SK-N-SH (cell line): ENCODE measurements at places on chromosomes 7 and 10.

DNA sequence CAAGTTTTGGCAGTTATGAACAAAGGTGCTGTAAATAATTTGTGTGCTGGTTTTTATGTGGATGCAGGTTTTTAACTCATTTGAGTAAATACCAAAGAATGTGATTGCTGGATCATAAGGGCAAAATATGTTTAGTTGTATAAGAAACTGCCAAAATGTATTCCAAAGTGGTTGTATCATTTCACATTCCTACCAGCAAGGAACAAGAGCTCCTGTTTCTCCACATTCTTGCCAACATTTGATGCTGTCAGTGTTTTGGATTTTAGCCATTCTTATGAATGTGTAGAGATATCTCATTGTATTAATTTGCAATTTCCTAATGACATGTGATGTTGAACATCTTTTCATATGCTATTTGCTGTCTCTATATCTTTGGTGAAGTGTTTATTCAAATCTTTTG, 207.3 kb upstream of the LRGUK start:
- no peak for DNase-seq

GRCh38 chr10:92112462-92112861, 178.4 kb downstream of the CPEB3 start:
- no peak for DNase-seq

- DNase-seq: peak; percentile 64
Observed at GRCh38 chr7:107201795-107202450, 33.1 kb downstream of the HBP1 start.

DNA sequence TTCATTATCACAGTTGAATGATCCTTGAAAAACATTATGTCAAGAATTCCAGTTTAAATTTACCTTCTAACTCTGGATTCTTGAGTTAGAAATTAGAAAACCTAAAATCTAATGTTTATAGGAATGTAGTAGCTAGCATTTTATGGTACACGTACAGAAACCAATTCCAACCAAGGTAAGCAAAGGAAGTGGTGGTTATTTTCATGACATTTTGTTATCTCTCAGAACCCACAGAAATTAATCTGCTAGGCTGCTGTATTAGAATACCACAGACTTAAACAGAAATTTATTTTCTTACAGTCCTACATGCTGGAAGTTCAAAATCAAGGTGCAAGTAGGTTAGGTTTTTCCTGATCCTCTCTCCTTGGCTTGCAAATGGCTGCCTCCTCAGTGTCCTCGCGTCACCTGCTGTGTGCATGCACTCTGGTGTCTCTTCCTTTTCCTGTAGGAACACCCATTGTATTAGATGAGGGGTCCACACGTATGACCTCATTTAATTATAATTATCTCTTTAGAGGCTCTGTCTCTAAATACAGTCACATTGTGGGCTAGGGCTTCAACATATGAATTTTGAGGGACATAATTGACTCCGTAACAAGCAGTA, 8.5 kb upstream of the CSTF2T start:
- DNase-seq: no peak

DNA sequence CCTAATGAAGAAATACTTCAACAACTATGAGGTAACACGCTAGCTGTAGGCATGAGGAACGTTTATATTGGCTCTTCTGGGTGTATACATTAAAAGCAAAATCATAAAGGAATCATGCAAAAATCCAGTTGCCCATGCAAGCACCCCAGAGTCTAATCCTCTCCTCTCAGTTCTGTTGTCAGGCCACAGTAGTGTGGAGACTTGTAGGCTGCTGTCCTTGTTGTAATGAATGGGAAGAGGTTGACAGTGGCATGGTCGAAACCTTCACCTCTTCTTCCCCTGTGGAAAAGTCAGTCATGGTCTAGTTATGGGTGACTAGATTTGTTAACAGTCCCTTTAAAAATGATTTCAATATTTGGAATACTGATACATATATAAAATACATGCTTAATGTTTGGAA, 121.3 kb downstream of the CNOT4 start:
- no peak for DNase-seq

DNA sequence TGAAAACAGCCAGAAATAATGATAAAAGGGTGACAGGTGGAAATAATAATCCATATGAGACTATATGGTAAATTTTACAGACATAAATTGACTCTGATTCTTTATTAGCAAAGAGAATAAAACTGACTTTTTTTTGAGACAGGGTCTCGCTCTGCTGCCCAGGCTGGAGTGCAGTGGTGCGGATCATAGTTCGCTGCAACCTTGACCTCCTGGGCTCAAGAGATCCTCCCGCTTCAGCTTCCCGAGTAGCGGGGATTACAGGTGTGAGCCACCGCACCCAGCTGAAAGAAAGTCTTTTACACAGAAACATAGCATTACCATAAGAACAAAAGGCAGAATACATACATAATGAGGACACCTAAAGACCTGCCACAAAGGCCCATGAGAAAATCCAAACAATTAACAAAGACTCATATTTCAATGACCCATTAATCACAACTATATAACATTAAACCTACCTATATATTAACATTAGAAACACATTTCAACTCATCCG, 51.5 kb upstream of the DIP2C start:
- DNase-seq: no peak

- DNase-seq: no peak
Observed at GRCh38 chr10:131629026-131629770, 271.6 kb upstream of the PPP2R2D start.

GRCh38 chr7:6451224-6451705, 3.5 kb upstream of the DAGLB start:
- DNase-seq: no peak

DNA sequence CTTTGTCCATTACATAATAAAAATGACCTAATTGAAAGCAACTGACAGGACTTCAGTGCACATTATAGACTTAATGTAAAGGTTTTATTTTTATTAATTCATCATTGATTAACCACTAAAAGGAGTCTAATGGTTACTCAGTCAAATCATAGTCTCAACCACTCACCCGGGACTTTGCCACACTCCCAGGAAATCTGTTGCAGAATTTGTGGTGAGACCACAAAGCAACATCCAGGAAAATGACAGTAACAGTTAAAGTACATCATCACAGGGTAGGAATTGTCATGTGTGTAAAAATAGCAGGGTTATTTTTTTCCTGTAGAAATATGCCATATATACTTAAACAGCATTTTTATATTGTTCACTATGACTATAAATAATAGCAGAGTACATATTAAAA, 6.3 kb upstream of the HGF start:
- no peak for DNase-seq

- DNase-seq: no peak
Observed at GRCh38 chr10:57336341-57336740, 931.4 kb downstream of the IPMK start.

GRCh38 chr7:149719050-149719899, 54.1 kb downstream of the ZNF467 start:
- DNase-seq: no peak

DNA sequence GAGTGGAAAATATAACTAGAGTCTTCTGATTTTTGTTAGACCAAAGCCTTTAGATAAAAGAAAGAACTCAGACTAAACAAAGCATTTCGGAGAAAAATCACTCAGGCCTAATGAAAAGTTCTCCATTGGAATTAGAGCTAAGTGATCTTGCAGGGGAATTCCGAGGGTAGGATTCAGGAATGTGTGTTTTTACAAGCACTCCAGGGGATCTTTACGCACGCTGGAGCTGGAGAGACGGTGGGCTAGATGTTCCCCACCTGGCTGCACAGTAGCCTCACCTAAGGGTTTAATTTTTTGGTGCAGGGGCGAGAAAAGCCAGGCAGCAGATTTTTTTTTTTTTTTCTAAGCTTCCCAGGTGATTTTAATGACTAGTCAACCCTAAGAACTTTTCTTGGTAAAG, 7.9 kb upstream of the PAPSS2 start:
- no peak for DNase-seq

- peak; percentile 53 for DNase-seq
Observed at GRCh38 chr10:124296121-124296812, 122.5 kb downstream of the OAT start.

DNA sequence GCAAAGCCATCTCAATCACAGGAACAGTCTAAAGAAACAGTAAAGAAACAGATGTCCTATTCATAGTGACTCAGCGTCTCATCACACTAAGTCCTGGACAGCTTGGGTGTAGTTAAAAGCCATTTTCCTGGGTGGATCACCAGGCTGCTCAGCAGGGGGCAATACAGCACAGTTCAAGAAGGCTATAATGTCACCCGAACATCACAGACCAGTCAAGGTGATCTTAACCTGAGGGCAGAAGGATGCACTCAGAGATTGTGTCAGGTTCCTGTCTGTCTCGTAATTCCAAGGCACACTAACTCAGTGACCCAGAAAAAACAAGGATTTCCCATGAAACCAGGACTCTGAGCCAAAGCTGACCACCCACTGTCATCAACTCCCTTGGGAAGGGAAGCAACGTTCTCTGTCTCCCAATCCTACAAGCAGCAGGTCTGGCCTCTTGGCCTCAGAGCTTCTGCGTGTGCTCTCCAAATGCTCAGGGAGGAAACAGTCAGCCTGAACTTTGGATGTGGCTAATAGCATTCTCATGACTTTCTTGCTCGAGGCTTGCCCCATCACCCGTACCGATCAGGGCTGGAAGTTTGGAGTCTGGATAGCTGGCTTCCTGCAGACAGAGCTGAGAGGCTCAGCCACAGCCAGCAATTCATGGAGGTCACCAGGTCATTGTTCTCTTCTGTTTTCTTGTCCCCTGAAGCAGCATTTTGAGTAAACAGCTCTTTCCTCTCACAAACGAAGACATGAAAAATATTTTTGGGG, 90.4 kb upstream of the FAM171A1 start:
- peak; percentile 15 for DNase-seq

DNA sequence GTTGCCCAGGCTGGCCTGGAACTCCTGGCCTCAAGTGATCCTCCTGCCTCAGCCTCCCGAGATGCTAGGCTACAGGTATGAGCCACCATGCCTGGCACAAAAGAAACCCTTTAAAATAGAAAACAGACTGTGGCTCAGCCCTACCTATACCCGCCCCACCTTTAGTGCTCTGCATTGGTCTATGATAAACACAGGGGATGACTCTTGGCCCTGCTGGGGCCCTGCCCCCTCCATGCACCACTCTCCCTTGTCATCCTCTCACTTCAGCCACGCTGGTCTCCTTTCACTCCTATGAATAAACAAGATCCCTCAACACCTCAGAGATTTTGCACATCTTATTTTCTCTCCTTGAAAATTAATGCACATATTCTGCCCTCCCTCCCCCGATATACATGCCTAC, 251.4 kb upstream of the KLF14 start:
- no peak for DNase-seq

DNA sequence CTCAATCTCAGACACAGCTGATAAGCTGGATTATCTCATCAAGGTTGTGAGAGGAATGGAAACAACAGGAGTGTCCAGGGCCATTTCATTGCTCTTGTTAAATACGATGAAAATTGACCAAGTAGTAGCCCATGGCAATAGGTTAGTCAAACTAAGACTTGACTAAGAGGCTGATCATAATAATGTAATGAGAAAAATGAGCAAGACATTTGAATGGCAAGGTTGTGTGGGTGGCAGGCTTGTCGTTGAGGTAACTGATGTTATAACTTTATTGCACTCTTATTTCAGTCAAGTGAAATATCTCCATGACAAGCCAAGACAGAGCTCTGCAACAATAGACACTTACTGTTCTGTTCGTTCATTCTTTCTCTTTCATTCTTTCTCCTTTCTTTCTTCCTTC, 532.0 kb downstream of the GATA3 start:
- DNase-seq: no peak

- DNase-seq: no peak
Observed at GRCh38 chr10:26156019-26156418, 60.6 kb upstream of the GAD2 start.

DNA sequence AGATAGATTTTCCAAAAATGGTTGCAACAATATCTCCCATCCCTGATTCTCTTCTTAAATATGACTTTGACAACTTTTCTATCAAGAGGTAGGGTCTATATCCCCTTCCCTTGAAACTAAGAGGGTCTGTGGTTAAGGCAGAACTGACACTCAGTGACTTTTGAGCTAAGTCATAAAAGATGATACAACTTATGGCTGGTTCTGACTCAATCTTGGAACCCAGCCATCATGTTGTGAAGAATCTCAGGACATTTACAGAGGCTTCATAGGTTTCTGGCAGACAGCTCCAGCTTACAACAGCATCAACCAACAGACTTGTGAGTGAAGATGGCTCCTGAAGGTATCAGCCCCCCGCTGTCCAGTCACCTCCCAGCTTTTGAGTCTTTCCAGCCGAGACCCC, 203.5 kb downstream of the RNLS start:
- DNase-seq: no peak

GRCh38 chr7:119413314-119413805, 859.6 kb upstream of the KCND2 start:
- DNase-seq: no peak

DNA sequence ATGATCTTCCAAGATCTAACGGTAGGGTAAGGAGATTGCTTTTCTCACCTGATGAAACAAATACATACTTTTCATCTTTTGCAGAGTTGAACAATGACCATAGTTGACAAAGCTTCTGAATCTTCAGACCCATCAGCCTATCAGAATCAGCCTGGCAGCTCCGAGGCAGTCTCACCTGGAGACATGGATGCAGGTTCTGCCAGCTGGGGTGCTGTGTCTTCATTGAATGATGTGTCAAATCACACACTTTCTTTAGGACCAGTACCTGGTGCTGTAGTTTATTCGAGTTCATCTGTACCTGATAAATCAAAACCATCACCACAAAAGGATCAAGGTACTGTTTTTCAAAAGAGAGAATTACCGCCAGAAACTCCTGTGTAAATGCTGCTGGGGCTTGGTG, 79.9 kb downstream of the ANKRD61 start:
- no peak for DNase-seq

- DNase-seq: peak; percentile 36
Observed at GRCh38 chr10:118712930-118713634, 41.7 kb downstream of the CACUL1 start.

GRCh38 chr7:159139639-159140038, 5.0 kb downstream of the VIPR2 start:
- DNase-seq: no peak

GRCh38 chr10:83603708-83604107, 535.6 kb upstream of the GHITM start:
- DNase-seq: no peak

- DNase-seq: no peak
Observed at GRCh38 chr10:80160361-80161320, 28.1 kb downstream of the PLAC9 start.

DNA sequence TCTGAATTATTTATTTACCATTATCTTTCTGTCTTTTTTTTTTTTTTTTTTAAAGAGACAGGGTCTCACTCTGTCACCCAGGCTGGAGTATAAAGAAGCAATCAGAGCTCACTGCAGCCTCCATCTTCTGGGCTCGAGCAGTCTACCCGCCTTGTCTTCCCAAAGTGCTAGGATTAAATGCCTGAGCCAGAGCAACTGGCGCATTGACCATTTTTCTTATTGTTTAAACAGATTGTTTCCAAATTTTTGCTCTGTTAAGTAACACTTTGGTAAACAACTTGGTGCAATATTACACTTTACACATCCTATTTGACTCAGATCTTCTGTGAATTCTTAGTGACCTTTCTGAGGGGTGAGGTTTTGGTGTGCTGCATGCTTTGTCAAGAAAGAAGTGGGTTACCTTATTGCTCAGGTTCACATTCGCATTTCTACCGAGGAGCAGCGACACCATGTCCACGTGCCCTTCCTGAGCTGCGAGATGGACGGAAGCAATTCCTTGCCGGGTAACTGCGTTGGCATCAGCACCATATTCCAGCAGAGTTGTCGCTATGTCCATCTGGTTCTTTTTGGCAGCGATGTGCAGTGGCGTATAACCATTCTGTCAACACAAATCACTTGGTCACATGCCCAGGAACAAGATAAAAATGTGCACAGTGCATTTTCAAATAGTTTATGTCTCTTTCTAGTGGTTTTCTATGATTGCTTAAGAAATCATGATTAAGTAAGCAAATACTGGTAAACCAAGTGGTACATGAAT, 203.2 kb downstream of the ANK3 start:
- DNase-seq: no peak
